ENCODE measurements at places on chromosomes 3 and 15.

DNA sequence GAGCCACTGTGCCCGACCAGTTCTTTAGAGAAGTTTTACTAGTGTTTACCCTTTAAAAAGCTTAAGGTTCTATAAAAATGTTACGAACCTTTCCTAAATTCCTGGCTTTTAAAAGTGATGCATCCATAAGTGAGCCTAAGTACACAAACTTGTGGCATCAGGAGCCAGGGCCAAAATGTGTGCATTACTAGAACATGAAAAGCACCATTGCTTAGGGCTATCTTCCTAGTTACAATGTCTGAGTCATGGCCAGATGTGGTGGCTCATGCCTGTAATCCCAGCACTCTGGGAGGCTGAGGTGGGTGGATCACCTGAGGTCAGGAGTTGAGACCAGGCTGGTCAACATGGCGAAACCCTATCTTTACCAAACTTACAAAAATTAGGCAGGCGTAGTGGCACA, 39.9 kb downstream of the LEO1 start:
- peak; percentile 61 for DNase-seq

DNA sequence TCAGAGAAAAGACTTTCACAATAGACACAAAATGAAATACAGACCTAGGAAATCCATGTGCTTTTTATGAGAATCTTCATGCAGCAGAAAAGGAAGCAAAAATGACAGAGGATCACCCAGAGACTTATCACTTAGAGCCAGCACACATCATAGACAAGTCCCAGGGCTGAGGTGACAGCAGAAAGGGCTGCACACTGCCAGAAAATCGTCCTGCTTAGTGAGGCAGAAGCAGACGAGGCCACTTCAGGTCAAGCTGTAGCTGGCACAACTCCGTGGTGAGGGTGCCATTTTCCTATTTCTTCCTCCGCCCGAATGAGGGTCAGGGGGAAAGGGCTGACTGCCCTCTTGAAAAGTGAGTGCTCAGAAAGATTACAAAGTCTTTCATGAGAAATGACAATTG, 95.9 kb upstream of the TNIK start:
- no peak for DNase-seq

DNA sequence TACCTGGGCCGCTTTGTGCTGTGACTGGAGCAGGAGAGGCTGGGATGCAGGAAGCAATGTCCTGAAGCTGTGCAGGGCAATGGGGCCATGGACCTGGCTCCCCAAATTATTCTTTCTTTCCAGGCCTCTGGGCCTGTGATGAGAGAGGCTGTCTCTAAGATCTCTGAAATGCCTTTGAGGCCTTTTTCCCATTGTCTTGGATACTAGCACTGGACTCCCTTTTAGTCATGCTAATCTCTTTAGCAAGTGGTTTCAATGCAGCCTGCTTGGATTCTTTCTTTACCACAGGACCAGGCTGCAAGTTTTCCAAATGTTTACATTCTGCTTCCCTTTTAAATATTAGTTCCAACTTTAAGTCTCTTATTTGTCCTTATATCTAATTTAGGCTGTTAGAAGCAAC, 64.8 kb upstream of the SGO1 start:
- no peak for DNase-seq

- no peak for DNase-seq
Measured at GRCh38 chr3:154170300-154170699, 49.1 kb downstream of the ARHGEF26 start.

GRCh38 chr3:60514085-60514649, 737.1 kb downstream of the FHIT start:
- DNase-seq: no peak

GRCh38 chr3:49403891-49404290, 7.9 kb downstream of the RHOA start:
- no peak for DNase-seq

Data from EH (cell line).